Retina (tissue), 1 donor: ENCODE measurements at places on chromosomes 3 and 15.

GRCh38 chr15:67715170-67715569, 110.1 kb upstream of the SKOR1 start:
- DNase-seq = no peak

GRCh38 chr3:31485196-31485595, 47.5 kb upstream of the STT3B start:
- no peak for DNase-seq

GRCh38 chr3:5504135-5504534, 316.6 kb downstream of the EDEM1 start:
- DNase-seq = no peak

DNA sequence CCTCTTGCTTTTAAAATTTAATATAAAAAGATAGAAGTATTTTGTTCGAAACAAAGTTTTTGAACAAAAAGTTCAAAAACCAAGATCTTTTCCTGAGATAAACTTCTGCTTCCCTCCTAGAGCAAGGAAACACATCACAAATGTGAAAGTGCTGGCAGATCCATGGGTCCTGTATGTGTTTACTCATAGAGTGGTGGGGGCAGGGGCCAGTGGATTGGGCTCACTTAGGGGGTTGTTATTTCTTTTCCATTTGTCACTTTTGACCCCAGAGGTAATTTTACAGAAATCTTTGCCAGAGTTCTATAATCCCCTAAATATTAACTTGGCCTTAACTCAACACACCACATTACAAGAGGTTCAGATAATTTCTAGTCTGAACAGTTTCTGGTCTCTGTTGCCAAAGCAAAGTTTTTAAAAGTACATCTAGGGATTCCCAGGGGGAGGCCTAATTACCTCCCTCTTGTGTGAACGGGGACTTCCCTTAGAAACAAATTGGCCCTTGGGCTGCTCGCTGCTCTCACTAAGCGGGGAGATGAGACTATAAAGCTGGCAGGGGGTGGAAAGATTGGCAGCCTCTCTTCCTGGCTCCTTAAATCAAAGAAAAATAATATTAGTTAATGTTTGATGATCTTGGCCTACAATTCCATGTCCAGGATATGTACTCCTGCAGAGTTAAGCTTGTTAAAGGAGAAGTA, 66.8 kb upstream of the PTX3 start:
- no peak for DNase-seq

GRCh38 chr3:127754411-127755304, 67.7 kb downstream of the MGLL start:
- no peak for DNase-seq

DNA sequence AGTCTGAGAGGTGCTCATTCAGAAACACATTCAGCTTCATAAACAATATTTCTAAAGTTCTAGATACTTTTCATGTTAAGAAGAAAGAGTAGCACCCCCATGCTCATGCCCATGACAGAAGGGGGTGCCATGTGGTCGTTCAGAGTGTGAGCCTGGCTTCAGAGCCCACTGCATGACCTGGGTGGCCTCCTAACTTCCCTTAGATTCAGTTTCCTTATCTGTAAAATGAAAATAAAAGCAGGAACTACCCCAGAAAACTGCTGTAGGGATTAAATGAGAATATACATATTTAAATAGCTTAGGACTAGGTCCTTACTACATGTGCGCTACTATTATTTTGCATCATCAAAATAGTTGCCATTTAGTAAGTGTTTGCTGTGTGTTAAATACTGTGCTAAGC, 69.2 kb downstream of the ABHD5 start:
- no peak for DNase-seq
